ENCODE measurements at places on chromosomes 16 and 17.

DNA sequence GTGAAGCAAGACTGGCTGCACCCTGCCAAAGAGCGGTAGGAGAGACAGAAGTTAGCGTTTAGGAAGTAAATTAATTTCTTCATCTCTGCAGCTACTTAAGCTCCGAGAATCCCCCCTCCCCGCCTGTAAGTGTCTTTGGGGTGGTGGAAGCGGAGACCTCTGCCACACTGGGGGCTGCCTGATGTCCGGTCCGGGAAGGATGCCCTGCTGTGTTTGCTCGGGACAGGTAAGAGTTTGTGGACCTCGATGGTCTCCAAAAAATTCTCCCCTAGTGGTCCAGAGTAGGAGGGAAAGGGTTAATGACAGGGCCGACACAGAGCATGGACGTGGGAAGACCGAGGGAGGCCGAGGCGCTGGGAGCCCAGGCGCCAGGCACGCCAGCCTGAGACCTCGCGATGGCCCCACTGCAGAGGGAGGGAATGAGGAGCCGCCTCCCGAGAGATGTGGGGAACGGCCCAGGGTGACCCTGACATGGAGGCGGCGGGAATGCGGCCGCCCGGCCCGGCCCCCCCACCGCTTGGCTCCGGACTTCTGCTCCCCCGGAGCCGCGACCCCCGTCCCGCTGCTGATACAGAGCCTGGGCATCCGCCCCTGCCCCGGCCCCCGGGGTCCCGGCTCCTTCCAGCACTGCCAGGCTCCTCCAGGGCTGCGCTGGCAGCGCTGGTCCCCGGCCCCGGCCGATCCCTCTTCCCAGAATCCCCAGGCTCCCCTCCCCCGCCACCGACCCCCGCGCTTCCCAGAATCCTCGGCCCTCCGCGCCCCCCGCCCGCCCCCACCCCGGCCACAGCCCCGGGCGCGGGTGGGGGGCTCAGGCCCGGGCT, 680 bp downstream of the ZNF629 start:
- no peak for DNase-seq

- DNase-seq: no peak
These were observed 28.8 kb downstream of the ANKFN1 start for GRCh38 chr17:56182081-56182480.

DNA sequence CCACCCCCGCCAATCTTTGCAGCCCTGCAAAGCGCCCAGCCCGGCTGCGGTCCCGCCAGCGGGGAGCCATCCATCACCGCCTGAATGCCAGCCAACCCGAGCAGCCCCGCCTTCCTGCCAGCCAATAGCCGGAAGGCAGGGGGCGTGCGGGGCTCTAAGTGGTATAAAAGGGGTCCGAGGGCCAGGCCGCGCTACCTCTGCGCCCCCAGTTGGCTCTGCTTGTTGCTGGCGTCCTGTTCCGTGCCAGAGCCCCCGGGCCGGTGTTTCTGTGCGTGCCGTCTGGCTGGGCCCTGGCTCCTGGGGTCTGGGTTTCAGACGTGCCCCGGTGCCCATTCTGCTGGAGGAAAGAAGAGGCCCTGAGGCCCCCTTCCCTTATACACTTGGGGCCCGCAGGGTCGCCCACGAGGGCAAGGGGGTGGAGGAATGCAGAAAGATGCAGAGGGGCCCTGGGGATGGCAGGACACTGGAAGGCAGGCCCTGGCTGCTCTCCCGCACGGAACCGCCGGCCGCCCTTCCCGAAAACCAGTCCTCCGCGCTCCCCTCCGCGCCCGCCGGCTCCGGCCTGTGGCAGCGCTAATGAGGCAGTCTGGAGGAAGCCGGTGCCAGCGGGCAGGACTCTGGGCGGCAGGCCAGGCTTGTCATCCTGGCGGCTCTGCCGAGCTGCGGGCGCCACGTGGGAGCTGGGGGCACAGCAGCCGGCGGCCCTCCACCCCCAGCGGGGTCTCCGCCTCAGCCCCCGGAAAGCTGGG, 14.0 kb downstream of the COPZ2 start:
- DNase-seq: no peak

DNA sequence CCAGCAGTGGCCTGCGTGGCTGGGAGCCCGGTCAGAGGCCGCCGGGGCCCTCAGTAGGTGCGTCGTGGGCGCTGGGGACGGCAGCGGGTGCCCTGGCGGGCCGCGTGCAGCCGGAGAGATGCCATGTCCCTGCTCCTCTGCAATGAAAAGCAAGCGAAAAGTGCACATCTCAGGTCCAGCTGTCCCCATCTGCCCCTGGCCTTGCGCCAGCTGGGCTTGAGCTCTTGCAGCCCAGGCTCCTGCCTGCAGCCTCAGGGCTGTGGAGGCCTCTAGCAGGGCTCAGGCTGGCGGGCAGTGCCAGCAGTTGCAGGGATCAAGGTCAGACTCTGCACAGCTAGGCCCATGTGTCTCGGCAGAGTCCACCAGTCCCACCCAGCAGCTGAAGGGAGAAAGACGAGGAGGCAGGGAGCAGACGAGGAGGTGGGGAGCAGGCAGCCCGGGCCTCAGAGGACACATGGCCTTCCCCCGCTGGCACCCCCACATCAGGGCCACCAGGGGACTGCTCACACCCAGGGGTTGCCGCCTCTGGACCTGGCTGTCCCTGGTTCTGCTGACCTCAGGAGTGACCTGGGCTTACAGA, 11.2 kb downstream of the SLC16A3 start:
- DNase-seq: no peak

DNA sequence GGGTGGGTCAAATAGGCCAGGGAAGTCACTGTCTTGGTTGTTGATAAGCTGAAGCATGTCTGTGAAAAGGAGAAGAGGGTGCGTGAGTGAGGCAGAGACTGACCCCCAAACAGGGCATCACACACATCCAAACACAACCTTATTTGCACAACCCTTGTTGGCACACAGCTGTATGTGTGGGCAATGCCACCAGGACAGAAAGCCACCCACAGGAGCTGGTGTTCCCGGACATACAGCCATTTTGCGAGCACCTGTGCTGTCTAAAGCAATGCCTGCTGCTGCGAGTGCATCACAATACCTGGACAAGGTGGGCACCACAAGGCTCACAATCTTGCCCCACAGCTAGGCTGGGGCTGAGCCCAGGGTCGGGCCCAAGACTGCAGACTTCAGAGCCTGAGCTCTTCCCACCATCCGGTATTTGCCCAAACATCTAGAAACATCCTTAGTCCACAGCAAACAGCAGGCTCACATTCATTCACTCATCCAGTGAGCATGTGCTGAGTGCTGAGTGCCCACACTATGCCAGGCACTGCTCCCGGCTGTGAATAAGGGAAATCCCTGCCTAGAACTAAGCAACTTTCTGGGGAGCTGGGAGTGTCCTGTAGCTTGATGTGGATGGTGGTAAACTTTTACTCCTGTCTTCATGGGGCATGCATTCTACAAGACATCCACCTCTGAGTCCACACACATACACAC, 16.2 kb downstream of the SREBF1 start:
- no peak for DNase-seq

- DNase-seq: no peak
These were observed 49.4 kb downstream of the WSB1 start for GRCh38 chr17:27343294-27343693.

DNA sequence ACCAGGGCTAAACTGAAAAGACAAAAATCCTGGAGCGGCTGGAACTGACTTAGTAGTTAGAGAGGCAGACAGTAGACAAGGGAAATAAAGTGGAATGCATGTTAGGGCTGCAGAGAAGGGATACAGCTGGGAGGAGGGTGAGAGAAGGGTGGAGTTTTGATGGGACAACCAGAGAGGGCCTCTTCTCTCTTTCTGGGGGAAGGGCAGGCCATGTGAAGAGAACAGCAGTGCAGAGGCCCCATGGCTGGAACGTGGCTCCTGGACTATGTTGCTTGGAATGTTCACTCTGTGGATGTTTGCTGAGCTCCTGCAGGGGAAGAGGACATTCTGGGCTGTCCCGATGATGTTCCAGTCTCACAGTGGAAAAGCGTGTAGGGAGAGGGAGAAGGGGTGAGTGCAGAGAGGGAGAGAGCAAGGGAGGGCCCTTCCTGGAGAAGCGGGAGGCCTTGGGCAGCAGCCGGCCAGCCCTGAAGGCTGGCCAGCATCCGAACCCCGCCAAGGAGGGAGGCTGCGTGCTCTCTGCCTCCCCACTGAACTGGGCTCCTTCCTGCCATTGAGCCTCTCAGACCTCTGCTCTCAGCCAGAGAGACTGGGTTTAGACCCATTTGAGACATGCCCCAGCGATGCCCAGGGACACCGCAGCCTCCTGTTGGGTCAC, 33.1 kb upstream of the GSE1 start:
- DNase-seq: no peak

- DNase-seq: no peak
These were observed 22.6 kb downstream of the SLC39A11 start for GRCh38 chr17:73069841-73070240.

DNA sequence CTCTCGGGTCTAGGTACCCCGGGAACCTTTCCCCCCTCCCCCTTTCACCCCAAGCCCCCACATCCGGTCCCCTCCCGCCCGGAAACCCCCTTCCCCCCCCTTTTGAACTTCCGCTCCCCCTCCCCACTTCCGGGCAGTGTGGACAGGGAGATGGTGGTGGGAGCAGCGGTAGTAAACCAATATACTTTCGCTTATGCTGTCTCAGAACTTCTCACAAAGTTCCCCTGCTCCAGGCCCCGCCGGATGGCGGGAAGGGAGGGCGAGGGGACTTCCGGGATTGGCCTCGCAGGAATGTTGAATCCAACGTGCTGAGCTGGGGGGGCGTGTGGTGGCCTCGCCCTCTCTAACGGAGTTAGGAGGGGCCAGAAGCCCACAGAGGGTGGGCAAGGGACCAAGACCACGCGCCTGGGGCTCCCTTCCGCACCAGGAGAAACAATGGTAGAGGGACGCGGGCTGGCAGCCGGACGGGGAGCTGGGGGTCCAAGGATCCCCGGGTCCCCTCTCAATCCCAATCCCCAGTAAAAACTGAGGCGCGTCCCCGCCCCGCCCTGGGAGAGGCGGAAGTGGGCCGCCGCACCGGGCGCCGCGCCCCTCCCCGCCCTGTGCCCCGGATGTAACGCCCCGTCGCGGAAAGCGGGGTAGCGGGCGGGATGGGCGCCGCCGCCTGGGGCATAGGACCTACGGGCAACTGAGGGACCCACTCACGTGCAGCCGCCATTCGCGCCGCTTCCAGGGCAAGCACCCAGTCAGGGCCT, 742 bp downstream of the PFN1 start:
- no peak for DNase-seq

DNA sequence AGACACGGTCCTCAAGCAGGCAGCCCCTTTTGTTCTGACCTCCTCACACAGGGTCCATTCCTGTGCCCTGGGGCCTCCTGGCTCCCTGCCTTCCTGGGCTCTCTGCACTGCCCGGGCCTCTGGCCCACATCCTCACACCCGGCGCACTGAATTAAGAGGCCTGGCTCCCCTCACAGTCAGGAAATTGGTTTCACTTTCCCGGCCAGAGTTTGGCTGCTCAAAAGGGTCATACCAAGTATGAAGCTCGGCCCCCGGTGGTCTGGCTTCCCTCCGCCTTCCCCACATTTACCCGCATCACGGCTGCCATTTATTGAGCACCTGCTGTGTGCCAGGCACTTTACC, 220.0 kb downstream of the NTN1 start:
- DNase-seq: no peak

DNA sequence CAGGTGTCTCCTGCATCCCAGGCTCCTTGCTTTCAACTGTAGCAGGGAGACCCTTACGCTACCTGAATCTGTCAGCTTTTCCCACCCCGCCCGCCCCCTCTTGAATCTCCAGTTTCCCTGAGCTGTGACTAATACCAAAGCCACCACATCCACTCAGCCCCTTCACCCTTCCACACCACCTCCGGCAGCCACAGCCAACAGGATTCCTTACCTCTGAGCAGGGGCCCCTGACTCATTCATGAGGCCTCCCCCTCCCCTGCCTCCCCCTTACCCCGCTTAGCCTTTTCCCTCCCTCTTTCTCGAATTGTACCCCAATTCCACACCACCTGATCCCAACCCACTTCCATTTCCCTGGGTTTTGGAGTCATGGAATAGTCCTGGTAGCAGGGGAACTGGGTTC, 2.3 kb downstream of the STX1B start:
- DNase-seq: no peak

- no peak for DNase-seq
These were observed 669.4 kb downstream of the CDH11 start for GRCh38 chr16:64452446-64452845.

DNA sequence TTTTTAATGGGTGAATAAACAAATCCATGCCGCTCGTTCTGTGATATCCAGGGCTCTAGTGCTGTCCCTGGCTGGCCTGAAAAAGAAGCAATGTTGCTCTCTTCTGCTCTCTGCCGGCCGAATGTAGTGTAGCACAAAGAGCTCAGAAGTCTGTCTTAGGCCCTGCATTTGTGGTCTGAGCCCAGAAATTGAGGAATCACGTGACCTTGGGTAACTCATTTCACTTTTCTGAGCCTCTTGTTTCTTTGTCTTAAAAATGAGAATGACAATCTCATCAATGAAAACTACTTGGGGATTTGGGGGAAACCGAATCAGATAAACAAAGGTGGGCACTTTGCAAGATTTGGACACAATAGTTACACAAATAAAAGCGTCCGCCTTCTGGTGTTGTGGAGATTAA, 381.6 kb upstream of the ASIC2 start:
- DNase-seq: peak; percentile 19

DNA sequence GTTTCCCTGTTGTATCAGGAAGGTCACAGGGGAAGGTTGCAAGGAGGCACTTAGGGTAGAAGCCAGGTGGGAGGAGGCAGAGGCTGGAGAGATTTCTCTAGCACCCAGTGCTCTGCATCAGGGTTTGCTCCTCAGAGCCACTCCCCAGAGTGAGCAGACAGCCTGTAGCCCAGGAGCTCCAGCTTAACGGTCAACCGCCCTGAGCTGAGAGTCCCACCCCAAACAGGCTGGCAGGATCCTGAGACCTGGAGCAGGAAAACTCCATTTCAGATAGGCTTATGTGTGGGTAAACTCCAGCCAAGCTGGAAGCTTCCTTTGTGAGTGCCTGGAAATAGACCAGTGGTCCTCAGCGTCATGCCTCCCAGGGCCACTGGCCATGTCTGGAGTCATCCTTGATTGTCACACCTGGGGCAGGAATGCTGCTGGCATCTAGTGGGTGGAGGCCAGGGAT, 37.9 kb downstream of the MPRIP start:
- no peak for DNase-seq

DNA sequence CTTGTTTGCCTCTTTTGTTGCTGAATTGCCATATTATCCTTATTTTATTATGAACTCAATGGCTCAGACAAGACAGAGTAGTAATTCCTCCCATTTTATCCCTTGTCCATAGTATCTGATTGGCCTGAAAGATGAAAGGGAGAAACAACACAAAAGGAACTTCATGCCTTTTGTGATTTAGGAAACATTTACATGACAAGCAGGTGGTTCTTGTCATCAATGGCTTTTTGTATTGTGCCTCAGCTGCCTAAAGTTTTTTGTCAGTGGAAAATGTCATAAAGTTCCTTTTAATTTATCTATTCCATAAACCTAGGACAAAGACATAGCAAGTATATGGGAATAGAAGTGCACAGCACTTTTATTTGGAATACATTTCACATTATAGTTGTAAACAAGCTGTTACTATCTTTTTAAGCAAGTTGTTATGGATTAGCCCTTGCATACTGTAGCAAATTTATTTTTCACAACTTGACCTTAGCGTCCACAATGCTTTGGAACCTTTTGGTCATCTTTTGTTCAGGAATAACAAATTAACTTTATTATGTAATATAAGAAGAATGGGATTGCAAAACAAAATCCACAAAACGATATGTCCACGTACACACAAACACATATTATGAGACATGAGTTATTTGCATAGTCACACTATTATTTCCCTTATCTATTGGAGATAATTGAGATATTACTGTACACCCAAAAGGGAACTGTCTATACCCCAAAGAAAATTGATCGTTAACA, 12.4 kb upstream of the MPHOSPH6 start:
- no peak for DNase-seq
